ENCODE measurements at places on chromosomes 4 and X.

- no peak for DNase-seq
Observed at GRCh38 chrX:335758-336155, 17.2 kb upstream of the GTPBP6 start.

- DNase-seq: no peak
Observed at GRCh38 chrX:103539695-103540094, 20.4 kb upstream of the RAB40A start.

DNA sequence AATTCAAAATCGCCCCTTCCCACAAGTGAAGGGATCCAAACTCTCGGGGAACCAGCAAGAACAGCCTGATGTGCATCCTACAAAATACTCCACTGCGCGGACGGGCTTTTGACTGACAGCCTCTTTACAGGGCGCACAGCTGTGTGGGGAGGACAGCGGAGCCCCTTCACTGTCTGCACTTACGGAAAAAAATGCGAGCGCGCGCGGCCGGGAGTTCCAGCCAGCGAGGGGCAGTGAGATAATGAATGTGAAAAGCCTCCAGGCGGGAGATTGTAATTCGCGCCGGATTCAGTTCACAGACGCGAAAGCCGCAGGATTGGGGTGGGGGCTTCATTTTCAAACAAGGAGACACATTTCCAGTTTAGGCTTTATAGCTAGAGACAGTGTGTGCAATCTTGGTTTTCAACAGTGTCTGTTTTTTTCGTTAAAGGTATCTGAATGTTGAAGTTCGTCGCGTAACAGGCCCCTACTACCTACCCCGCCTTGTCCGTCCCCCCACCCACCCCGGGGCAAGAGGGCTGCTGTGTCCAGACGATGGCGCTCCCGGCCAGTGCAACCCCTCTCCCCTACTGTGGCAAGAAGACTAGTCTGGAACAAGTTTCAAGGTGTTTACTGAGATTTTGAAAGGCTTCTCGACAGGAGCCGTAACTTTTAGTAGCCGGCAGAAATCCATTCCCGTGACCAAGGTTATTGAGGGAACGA, 1.7 kb upstream of the GPR50 start:
- no peak for DNase-seq

DNA sequence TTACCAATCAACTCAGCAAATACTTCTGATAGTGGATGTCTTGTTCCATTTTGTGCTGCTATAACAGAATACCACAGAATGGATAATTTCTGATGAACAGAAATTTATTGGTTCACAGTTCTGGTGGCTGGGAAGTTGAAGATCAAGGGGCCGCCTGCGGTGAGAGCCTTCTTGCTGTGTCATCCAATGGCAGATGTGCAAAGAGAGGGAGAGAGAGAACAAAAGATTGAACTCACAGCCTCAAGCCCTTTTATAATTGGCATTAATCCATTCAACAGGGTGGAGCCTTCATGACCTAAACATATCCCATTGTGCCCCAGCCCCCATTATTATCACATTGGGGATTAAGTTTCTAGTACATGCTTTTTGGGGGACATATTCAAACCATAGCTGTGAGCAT, 86.1 kb downstream of the ADGRG4 start:
- DNase-seq: no peak

- DNase-seq: no peak
Observed at GRCh38 chr4:76637712-76638361, 202.8 kb downstream of the SHROOM3 start.
